GM23248 (cell line): ENCODE measurements at places on chromosomes 11 and 22. TPM values are rescaled to one million over a fixed set of nuclear protein-coding genes. Genes with fewer than 3 reads are reported as not detected.

The KLHL35 gene
- total RNA-seq: 10.5 and 13.0 TPM in 2 replicates

DNA sequence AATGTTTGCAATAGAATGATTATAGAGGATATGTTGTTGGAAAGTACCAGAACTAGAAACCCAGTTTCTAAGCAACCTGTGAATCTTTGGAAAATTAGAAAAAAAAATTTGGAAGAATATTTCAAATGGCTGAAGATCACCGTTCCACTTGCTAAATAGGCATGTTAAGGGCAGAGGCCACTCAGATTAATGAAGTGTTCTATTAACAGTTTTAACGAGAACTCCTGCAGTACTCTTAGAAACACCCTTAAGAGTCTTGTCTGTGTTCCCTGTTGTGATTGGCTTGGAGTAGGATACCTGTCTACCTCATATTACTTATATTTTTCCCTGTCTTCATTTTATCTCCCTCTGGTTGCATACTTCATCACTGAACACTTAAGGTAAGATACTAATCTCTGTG lies 4.6 kb downstream of the C11orf54 start:
- no peaks in the 10 kb centered on the region for H3K27me3 ChIP-seq
- H3K27ac ChIP-seq: no peak overlapping the region
- peaks cover 7% of the 10 kb centered on the region for H3K4me1 ChIP-seq

DNA sequence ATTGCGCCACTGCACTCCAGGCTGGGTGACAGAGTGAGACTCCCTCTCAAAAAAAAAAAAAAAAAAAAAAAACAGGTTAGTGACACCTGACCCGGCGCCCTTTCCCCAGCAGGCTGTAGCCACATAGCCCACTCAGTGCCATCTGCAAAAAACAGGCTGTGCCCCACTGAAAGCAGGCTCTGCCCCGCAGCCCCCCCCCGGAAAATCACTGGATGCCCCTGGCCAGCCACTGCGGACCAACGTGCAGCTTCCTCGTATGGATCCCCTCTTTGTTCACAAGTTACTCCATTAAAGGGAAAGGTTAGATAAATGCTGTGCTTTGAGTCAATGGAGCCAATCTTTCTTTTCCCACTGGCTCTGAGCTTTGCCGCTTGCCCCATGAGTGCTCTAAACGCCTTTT lies 660.3 kb downstream of the TBC1D22A start:
- no peak overlapping the region for H3K4me3 ChIP-seq
- H3K4me1 ChIP-seq: no peaks in the 10 kb centered on the region
- no peak for DNase-seq
- no peaks in the 10 kb centered on the region for H3K36me3 ChIP-seq
- no peaks in the 10 kb centered on the region for H3K27me3 ChIP-seq
- no peak overlapping the region for H3K27ac ChIP-seq

GRCh38 chr11:88405853-88406252 lies 68.3 kb upstream of the CTSC start:
- no peaks in the 10 kb centered on the region for H3K36me3 ChIP-seq
- H3K27me3 ChIP-seq: peaks cover 6% of the 10 kb centered on the region; the same call in 1 of the 2 replicates
- H3K27ac ChIP-seq: no peak overlapping the region
- H3K4me1 ChIP-seq: peaks cover 17% of the 10 kb centered on the region
